ENCODE measurements at places on chromosomes 2 and 18.

GRCh38 chr18:22170421-22171257 lies 1.2 kb downstream of the GATA6 start:
- DNase-seq: peak; percentile 40

DNA sequence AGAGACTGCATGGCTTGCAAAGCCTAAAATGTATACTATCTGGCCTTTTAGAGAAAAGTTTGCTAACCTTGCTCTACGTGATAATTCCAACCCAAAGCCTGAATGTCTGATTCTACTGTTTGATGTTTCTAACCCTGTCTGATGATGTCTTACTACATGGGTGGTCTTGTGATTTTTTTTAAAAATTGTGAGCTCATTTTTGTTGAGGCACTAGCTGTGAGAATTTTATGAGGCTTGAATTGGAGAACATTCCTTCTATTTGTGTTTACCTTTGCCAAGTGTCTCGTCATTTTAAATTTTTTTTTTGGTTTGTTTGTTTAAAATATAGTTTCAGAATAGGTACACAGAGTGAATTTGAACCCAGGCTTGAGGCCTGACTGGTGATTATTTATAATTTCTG lies 15.2 kb upstream of the LTBP1 start:
- DNase-seq: no peak

- no peak for DNase-seq
Measured at GRCh38 chr2:184581391-184581790, 16.9 kb upstream of the ZNF804A start.

- DNase-seq: no peak
Measured at GRCh38 chr2:30112561-30112960, 34.2 kb upstream of the YPEL5 start.

DNA sequence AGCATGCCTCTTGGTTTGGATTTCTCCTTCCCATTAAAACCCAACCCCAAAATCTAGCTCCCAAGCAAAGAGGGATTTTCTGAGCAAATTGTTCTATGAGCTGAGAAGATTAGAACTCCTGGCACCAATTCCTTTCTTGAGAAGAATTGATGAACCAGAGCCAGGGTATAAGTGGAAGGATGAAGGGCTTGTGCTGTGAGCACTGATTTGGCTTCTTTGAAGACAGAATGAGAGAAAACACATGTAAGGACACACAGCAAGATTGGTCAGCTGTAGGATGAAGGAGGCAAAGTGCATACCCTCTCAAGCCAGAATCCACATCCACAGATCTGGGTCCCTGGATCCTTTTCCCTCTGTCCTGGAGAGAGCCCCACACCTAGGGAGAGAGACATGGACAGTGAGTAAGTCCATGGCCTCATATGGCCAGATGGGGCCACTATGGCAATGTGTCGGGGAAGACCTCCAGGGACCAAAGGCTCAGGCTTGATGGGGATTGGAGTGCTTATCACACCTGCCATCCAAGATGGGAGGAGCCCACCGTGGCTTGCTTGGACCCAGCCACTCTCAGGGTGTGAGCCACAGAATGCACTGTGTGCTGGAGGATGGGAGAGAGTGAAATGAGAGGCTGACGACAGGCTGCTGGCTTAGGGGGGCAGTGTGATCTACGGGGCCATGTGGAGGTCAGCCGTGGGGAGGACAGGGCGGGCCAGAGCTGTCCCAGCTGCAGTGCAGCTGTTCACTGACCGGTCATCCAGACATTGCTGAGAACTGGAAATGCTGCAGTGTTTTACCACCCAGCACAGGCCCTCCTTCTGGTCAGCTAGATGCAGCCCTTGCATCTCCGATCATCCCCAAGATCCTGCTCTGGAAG lies 339.8 kb downstream of the CYP26B1 start:
- DNase-seq: no peak

All from kidney glomerular epithelial cell (primary cell).